ENCODE measurements at places on chromosomes 6 and 20.

DNA sequence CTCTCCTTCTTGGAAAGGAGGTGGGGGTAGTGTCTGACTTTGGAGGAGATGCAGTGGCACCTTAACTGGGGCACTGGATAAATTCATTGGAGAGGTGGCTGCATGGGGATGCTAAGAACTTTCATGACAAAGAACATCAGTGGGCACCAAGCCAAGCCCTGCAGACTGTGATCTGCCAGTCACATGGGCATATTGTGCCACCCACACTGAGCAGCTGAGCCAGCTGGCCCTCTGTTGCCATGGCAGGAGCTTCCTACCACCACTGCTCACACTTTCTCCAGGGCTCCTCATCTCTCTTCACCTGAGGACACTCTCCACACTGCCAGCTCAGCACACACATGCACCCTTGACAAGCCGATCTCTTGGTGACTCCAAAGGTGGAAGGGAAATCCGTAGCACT is 715.6 kb downstream of the QKI start:
- DNase-seq: no peak

DNA sequence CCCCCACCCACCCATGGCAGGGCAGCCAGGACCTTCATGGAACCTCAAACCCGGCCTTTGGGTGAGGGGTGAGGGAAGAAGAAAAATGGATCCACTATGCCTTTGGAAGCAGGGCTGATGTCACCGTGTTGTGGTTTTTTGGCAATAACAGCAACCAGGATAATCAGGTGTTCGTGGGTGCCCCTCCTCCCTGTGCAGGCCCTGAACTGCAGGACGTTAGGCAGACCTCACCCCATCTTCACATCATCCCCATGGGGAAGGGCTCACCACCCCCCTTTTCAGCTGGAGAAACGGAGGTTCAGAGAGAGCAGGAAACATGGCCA is 3.6 kb downstream of the GABRR2 start:
- no peak for DNase-seq

GRCh38 chr20:24910461-24910860 is 38.6 kb upstream of the CST7 start:
- DNase-seq: no peak

DNA sequence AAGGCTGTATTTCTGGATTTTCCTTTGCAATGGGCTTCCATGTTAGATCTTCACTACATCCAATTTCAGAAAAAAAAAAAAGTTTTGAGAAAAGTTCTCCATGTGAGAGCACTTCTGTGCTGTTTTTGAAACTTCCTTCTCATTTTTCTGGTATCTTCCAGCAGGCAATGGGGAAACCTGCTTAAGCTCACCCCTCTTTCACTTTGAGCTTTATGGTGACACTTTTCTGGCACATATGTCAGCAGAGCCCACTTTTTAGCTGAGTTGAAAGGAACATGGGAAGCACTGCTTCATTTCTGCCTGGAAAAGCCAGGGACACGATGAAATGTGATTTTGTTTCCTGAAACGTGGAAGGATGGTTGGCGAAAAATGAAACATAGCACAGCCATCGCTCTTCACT is 293.7 kb downstream of the PLCB1 start:
- DNase-seq: no peak

DNA sequence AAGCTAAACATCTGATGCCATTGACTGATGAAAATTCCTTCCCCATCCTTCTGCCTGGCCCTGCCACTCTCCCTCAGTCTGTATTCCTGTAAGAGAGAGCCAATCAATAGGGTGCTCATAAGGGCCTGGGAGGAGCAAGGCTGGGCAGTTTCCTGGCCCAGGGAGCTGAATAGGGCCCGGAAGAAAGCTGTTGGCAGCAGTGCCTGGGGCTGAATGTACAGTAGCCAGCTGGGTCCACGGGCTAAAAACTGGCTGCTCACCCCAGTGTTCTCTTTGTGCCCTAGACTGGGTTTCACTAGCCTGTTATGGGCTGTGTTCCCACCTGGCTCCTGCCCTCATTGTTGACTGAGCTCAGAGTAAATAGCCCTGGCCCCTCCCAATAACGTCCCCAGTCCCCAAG is 1.7 kb upstream of the WFDC2 start:
- peak; percentile 52 for DNase-seq

DNA sequence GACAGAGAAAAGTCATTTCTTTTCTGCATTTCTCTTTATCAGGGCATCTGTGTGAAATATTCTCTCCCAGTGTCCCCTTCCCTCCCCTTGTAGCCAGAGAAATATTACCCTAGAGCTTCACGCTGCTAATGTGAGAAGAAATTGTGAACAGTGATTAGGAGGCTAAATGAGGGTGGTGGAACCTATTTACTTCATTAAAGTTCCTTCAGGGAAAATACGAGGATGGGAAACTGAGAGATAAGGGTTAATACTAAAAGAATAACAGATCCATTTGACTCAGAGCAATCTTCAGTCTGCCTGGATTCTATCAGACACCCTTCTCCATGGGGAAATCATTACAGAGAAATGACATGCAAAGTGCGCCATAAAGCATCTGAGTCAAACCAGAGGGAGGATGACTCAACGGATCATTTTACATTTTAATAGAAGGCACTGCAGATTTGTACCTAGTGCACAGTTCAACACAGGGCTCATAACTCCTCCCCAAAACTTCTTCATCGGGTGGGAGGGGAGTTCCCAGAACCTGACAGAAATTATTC is 131.3 kb downstream of the GJA10 start:
- DNase-seq: no peak

- DNase-seq: no peak
Measured at GRCh38 chr6:165186041-165186440, 123.4 kb downstream of the C6orf118 start.

DNA sequence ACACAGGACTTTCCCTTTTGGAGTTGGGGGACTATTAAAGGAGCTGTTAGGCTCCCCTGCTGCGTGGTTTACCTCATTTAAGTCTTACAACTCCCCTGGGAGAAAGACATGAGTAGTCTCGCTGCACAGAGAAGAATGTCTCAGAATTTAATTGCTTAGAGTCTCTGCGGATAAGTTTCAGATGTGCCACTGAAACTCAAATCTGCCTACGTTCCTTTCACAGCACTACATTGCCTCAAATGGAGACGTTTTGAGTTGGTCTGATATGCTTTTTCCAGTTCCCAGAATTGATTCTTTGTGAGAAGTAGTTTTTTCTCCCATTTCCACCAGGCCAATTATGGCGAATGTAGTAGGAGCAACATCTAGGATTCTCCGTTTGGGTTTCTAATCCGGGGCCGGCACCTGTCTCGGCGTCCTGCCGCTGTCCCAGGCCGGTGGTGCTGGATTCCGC is 532 bp upstream of the SLC35F1 start:
- no peak for DNase-seq

DNA sequence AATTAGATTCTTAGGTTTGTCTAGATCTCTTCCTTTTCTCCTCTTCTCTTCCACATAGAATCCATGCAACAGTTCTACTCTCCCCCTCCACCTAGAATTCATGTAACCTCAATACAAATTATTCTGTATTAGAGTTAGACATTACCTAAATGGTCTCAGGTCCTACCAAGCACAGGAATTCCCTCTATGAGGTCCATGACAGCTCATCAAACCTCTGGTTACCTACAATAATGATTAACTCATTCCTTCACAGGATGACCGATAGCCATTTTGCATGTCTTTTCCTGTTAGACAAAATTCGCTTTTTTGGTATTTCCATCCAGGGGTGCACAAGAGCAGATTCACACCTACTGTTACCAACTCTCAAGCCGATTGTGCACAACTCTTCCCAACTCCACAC is 27.4 kb upstream of the BMP2 start:
- DNase-seq: no peak

GRCh38 chr6:32191696-32192607 is 491 bp downstream of the GPSM3 start:
- DNase-seq: no peak

- no peak for DNase-seq
Measured at GRCh38 chr6:134057478-134057877, 5.1 kb upstream of the SLC2A12 start.

GRCh38 chr6:42123379-42124103 is 18.9 kb downstream of the C6orf132 start:
- DNase-seq: no peak

- DNase-seq: no peak
Measured at GRCh38 chr6:79167931-79168694, 66.4 kb downstream of the HMGN3 start.

DNA sequence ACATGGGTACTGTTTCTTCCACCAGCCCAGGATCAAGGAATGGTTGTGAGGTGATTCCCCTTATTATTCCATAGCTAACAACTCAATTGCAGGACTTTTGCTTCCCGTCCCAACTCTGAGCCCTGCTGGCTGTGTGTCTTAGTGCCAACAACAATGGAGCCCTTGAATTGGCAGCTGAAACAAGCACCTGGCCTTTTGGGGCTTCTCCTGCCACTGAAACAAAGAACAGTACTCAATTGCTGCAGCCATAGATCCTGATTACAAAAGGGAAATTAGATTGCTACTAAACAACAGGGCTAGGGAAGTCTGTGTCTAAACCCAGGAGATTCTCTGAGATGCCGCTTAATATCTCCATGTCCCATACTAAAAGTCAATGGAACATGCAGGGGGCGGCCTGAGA is 61.3 kb upstream of the CARMIL1 start:
- DNase-seq: no peak

DNA sequence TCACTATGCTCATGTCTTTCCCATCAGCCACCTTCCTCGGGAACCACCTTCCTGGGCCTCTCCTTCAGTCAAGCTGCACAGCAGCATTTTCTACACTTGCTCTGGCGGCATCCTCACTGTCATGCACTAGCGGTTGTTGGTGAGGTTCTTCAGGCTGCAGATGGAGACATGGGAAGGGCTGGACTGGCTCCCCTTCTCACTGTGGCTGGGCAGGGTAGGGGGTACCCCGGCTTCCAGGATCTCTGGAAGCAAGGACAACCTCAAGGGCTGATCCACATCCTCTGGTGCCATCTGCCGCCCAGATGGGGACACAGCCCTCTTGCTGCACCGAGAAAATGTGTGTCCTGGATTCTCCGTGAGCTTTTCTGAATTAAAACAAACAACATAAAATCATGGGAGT is 180.1 kb upstream of the RNF24 start:
- no peak for DNase-seq

DNA sequence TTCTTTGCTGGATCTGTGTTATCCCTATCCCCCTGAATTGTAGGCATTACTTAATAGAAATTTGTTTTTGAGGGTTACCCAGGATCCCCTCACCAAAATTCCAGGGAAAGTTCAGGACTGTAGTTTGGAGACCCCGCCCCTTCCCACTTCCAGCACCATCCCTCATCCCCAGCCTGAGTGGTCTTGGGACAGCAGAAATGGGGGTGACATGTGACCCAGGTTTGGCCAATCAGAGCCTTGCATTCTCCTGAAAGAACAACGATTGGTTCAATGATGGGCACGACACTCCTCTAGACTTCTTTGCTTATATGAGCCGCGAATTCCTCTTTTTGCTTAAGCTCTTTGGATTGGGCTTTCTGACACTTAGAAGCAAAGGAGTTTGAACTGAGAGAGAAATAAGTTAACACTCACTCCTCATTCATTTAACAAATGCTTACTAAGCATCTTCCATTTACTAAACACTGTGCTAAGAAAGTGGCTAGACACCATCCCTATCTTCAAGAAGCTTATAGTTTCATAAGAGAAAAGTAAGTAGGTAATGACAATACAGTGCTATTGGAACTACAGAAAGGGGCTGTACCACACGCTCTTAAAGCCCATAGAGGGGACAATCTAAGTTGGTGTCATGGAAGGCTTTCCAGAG is 24.9 kb upstream of the PAQR8 start:
- DNase-seq: no peak

DNA sequence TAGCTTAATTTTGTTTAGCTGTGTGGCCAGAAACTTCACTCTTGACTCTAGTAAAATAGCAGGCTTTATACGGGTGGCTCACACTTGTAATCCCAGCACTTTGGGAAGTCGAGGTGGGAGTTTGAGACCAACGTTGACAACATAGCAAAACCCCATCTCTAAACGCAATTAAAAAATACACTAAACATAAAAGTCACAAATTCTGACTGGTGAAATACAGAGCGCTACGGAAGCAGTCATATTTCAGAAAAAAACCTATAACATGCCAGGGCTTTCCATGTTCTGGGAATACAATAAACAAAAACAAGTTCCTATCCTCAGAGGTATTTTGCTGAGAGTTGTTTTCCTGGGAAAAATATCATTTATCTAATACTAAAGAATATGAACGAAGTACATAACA is 24.8 kb upstream of the ZSCAN23 start:
- DNase-seq: no peak

DNA sequence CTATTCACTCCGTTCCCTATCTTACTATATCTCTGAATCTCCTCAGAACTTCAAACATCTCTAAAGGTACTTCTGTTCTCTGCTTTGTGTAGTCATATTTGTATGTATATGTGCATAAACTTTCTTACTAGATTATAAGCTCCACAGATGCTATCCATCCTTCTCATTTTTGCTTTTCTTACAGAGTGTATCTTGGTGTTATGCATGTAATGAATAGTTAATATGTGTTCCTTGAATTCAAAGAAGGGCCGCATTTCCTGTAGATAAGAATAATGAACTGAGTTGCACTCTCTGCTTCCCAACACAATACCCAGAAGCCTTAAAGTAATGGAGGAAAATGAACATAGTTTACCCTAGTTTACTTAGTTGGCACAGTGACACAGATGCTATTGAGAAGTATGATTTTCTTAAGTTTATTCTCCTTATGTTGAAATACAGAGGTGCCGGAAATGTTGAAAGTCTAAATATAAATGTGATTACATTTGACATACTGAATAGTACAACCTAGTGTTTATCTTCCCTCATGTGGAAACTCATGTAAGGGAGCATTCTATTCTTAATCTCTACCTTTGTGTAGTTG is 6.0 kb downstream of the NUS1 start:
- DNase-seq: no peak

DNA sequence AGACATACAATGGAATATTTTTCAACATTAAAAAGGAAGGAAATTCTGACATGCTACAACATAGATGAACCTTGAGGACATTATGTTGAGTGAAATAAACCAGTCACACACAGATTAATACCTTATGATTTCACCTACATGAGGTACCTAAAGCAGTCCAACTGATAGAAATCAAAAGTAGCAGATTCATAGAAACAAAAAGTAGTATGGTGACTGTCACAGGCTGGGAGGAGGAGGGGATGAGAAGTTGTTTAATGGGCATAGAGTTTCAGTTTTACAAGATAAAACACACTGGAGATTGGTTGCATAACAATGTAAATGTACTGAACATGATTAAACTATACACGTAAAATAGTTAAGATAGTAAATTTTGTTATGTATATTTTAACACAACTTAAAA is 48.5 kb upstream of the OLIG3 start:
- no peak for DNase-seq
